ENCODE measurements at places on chromosomes 3 and 15.
A peak's percentile ranks its signal among the peaks of the same experiment; 100 is the strongest.

- no peak for DNase-seq
Measured at GRCh38 chr3:178618197-178618596, 82.0 kb downstream of the KCNMB2 start.

GRCh38 chr15:83275412-83275811 is 9.1 kb downstream of the BNC1 start:
- DNase-seq: no peak

- DNase-seq: no peak
Measured at GRCh38 chr15:99421172-99421656, 144.6 kb upstream of the MEF2A start.

DNA sequence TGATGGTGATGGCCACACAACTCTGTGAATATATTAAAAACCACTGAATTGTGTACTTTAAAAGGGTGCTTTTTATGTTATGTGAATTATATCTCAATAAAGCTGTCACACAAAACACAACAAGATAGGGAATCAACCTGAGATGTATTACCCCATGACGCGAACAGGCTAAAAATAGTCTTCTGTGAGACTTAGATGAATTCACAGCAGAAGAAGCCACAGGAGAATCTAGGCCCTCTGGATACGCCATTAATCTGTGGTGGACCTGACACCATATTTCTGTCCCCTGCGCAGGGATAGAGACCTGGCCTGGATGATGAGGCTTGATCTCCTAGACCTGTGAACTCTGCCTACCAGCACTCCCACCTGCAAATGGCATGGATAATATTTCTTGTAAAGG is 146.0 kb upstream of the HACD2 start:
- no peak for DNase-seq

DNA sequence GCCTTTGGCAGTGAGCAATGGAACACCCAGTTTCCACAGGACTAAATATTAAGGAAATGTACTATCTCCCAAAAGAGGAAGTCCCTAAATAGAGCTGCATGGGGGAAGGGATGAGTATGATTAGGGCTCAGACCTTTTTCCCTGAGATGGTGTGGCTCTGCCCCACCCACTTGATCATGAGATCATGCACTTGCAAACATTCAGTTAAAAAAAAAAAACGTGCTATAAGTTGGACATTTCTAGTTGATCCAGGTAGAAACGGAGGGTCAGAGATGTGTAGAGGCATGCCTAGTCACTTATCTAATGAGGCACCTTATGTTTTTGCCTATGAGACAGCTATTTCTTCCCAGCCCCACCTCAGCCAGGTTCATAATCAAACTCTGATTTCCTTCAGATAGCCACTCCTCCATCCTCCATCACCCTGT is 24.5 kb upstream of the SSR3 start:
- no peak for DNase-seq

DNA sequence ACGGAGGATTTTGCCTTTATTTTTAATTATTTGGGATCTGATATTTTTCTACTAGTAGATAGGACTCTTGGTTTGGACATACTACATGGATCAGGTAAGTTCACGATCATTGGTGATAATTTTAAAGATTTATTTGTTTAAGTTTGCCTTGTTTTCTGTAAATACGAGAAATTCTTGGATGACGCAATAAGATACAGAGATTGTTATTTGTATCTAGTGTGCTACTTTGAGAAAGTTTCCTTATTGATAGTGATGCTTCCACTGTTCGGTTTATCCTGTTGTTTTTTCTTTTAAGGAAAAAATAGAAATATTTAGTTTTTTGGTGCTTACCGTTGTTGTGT is 577 bp downstream of the CHD2 start:
- DNase-seq: no peak

DNA sequence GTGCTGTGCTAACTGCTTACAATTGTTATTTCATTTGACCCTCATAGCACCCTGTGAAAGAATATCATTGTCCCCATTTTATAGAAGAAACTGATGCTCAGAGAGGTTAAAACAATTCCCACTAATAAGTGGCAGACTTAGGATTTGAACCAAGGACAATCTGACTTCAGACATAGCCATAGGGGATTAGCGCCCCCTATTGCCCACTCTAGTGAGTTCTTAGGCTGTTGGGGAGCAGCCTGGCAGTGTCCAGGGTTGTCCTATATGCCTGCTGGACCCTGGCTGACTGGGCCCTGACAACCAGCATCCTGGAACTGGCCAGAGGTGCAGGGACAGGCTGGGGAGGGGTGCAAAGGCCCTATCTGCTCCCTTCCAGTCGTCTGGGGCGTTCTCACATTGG is 15.4 kb downstream of the DPH3 start:
- DNase-seq: no peak

DNA sequence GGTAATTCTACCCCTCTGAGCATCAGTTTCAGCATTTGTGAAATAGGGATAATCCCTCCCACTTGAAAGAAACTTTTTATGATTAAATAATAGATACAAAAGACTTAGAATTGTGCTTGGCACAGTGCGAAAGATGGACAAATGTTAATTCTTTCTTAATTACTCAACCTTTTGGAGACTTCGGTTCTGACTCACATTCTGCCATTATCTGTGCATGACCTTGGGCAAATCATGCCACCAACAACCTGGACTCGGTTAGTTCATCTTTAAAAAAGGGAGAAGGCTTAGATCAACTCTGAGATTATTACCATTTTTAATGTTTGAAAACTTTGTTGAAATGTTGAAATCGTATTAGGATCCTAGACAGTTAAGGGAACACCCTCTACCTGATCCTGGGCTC is 40.6 kb upstream of the POLR2M start:
- DNase-seq: no peak

DNA sequence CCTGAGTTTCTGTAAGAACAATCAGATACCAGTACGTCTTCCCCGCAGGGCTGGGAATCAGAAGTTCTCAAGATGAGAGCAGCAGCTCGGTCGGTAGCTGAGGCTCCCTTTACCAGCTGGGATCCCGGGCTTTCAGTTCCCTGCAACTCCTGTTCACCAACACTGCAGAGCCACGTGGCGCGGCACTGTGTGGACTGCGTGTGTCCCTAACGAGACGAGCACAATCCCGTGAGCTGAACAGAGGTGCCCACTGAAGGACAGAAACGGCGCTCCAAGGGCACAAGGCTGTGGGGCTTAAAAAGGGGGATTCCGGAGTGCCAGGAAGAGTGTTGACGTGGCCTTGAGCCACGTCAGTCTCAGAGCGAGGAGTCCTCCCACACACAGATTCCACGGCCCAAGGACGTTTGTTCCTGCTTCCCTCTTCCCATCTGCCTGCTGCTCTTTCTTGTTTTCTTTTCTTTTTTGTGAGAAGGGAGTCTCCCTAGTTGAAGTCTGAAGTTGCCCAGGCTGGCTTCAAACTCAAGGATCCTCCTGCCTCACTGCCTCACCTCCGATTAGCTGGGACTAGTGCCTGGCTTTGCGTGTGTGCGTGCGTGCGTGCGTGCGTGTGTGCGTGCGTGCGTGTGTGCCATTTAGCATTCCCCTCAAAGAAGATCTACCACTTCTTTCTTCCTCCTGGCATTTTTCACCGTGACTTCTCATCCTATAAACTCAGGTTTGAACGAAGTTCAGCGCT is 37.1 kb upstream of the RPL35A start:
- no peak for DNase-seq

DNA sequence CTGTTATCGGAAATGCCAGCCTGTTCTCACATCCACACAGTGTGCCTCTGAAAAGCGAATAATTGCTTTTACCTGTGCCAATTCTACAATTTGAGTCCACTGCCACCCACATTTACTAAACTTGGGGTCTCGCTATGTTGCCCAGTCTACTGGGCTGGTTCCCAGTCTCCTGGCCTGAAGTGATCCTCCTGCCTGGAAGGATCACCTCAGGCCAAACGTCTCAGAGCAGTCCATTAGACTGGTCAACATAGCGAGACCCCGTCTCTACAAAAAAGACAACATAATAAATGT is 827 bp upstream of the INO80 start:
- no peak for DNase-seq

DNA sequence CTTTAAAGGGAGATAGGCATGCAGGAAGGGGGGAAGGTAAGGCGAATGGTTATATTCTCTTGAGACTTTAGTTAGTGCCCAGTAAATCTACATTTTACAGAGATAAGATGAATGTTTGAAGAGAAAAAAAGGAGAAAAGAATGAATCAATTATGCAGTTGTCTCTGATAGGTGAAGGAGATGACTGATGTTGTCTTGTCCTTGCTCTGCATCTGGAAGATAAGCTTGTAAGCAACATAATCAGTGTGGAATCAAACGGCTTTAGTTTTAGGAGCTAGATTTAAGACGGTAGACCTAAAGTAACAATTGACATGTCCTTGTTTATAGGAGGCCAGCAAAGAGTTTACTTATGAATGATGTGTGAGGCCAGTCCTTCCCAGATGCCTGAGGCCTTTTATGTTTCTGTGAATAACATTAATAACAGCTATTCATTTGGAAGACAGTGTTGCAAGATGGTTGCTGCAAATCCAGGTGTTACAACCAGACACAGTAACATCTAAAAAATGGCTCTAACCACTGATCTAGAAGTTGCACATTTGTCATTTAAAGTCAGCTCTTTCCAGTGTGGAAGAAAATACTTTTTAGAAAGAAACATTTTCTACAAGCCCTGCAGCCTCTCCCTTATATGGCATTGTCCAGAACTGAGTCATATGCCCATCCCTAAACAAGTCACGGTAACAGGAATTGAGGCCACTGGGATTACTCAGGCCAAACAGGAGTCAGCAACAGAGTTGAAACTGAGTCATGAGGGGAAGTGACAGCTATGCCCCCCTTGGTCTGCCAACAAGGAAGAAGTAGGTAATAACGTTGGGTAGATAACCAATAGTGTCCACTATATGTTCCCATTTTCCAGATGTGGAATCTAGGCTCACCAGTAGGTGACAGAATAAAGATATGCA is 77.5 kb upstream of the FBN1 start:
- no peak for DNase-seq

- DNase-seq: no peak
Measured at GRCh38 chr3:184579513-184579912, 17.9 kb downstream of the EPHB3 start.

- DNase-seq: no peak
Measured at GRCh38 chr3:72177075-72178050, 392.4 kb upstream of the PROK2 start.

- no peak for DNase-seq
Measured at GRCh38 chr3:21054064-21054463, 696.9 kb downstream of the ZNF385D start.

DNA sequence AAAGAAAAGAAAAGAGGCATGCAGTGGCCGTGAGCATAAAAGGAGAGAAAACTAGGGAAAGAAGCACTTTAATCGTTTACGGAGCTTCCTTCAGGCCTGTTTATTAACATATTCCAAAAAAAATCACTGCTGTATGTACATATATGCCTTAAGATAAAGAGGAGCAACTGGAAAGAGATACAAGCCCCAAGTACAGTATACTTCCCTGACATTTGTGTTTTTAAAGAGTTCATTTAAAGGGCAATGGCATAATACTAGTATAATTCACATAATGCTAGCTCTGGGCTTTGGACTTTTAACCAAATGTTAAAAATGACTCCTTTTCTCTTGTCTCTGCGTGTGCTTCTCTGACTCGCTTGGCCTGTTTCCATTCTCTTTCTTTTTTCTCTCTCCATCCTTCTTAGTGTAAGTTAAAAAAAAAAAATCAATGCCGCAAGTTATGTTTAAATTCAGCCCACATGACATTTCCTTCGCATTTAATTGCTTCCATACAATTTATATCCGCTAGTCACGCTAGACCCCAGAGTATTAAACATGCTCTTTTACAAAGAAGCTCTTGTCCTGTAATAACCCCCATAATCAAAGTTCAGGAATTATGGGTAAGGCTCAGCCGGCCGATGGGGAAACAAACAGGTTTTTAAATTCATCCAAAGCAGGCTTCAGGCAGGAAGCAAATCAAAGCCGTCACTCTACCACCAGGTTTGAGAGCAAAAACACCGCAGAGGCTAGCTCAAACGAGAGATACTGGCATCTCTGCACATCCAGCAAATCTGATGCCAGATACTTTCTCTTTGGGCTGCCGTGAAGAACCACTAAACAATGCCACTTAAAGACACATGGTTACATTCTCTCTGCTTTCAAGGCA is 19.4 kb downstream of the WWTR1 start:
- DNase-seq: no peak

- DNase-seq: no peak
Measured at GRCh38 chr3:81764665-81765064, 3.2 kb upstream of the GBE1 start.

DNA sequence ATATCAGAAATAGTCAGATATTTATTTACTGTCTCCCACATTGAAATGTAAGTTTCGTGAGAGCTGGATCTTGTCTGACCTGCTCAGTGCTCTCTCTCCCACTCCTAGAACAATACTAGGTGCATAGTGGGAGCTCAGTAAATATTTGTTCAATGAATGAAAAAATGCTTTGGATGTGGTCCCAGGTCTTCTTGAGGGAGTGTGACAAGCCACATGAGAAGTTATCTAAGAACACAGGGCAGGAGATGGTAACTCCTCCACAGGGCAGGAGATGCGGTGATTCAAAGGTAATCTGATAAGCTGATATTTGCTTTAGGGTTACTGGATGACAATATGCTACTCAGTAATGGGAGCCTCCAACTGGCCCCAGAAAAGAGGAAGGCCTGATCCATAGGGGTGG is 25.8 kb upstream of the PLA2G4E start:
- no peak for DNase-seq

- DNase-seq: peak; percentile 33
Measured at GRCh38 chr15:78308422-78309032, 9.1 kb upstream of the SKIC8 start.

- no peak for DNase-seq
Measured at GRCh38 chr15:74417225-74417624, 16.5 kb downstream of the SEMA7A start.

DNA sequence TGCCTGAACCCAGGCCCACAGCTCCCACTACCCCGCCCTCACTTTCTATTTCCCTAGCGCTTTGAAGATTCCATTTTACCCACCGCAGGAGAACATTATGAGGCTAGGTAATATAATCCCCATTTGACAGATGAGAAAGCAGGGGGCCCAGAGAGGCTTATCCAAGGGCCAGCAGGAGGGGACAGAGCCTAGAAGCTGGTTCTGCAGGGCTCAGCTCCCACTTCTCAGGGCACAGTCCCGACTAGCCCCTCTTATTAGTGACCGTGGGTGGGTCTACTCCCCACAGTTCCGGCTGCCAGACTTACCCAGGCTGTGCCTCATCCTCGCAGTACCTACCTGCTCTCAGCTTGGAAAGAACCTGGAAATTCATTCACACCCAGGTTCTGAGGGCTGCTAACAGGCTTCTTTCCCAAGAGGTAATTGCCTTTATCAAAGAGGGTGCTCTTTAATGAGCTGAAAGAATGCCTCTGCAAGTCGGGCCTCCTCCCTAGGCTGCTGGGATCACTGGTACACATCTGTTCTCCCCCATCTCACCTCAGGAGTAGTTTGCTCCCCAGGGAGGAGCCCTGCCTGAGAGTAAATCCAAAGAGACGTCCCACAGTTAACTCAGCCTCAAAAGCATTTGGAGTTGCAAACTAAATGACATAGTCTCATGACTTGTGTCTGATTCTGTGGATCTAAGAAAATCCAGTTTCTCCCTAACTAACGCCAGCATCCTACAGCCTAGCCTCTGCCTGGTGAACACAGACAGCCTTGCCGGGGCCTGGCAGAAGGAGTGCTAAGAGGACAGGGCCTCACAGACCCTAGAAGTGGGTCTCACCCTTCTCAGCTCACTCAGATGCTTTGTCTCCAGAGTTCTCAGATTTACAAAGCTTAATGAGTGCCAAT is 125.0 kb downstream of the CHSY1 start:
- DNase-seq: no peak

Data from CMK (cell line).